ENCODE measurements at places on chromosomes 7 and 10. TPM values are rescaled to one million over a fixed set of nuclear protein-coding genes. Genes with fewer than 3 reads are reported as not detected.
A peak's percentile ranks its signal among the peaks of the same experiment; 100 is the strongest.

DNA sequence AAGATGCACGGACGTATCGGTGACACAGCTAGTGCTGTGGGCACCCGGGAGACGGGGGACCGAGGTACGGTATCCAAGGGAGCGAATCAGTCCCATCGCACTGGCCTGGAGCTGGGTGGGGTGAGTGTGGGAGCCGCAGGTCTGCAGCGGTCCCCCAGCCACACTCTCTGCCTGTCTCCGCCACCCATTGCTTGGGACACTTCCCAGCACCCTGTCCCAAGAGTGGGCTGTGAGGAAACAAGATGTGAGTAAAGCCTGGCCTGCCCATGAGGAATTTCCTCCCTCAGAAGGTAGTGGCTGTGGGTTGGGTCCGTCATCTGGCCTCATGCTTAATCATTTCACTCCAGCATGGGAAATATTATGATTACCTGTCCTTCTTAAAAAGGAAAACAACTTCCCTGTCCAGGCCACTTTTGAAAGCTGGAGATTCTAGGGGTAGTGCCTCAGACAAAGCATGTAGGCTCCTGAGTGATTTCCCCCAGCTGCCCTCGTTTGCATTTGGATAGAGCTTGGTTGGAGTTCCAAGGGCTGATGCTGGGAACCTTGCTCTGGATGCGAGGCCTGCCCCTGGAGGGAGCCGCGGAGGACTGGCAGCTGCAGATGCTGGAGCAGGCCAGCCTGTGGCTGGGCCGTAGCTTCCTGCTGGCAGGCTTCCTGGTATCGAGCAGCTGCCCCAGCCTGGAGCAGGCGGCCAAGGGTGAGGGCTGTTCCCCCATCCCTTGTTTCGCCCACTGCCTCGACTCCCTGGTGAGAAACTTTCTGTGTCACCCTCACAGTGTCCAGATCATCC, 6.2 kb upstream of the ACTR3C start:
- DNase-seq = peak; percentile 79
- no peak overlapping the region for H3K4me3 ChIP-seq
- H3K27ac ChIP-seq = peak overlapping the region; percentile 70
- H3K36me3 ChIP-seq = peaks cover 13% of the 10 kb centered on the region
- no peaks in the 10 kb centered on the region for H3K27me3 ChIP-seq

GRCh38 chr7:29919790-29920189, 69.8 kb downstream of the SCRN1 start:
- H3K27me3 ChIP-seq = no peaks in the 10 kb centered on the region
- peaks cover 9% of the 10 kb centered on the region for H3K4me1 ChIP-seq
- H3K4me3 ChIP-seq = no peak overlapping the region
- H3K27ac ChIP-seq = no peak overlapping the region
- DNase-seq = no peak

- peaks cover 3% of the 10 kb centered on the region for H3K4me1 ChIP-seq
- H3K4me3 ChIP-seq = no peak overlapping the region
- no peak for DNase-seq
- peaks cover 2% of the 10 kb centered on the region for H3K27me3 ChIP-seq
- H3K36me3 ChIP-seq = no peaks in the 10 kb centered on the region
Measured at GRCh38 chr10:6072215-6072934, 10.2 kb upstream of the IL2RA start.

- no peaks in the 10 kb centered on the region for H3K36me3 ChIP-seq
- H3K4me1 ChIP-seq = no peaks in the 10 kb centered on the region
- H3K4me3 ChIP-seq = no peak overlapping the region
- no peak overlapping the region for H3K27ac ChIP-seq
Measured at GRCh38 chr7:130221746-130222145, 14.1 kb downstream of the SSMEM1 start.

GRCh38 chr10:61456095-61456789, 3.1 kb upstream of the TMEM26 start:
- no peaks in the 10 kb centered on the region for H3K36me3 ChIP-seq
- no peak overlapping the region for H3K4me3 ChIP-seq
- H3K4me1 ChIP-seq = peaks cover 13% of the 10 kb centered on the region
- peaks cover 13% of the 10 kb centered on the region for H3K27me3 ChIP-seq

DNA sequence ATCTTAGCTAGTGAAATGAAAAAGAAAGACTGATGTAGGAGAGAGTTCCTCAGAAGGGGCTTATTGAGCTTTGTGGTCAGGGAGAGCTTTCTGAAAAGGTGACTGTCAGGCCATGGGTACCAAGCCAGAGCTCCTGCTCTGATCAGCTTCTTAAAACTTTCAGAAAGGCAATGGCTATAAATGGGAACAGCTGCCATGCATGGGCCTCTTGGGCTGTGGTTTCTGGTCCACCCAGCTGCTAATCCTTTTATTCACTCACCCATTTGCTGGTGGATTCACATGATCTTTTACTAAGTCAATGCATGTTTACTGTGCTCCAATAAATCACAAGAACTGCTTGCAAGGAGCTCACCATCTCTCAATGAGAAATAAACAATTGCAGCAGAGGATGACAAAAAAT, 60.1 kb upstream of the ZPBP start:
- H3K4me3 ChIP-seq = no peak overlapping the region
- H3K27me3 ChIP-seq = no peaks in the 10 kb centered on the region
- no peaks in the 10 kb centered on the region for H3K4me1 ChIP-seq

DNA sequence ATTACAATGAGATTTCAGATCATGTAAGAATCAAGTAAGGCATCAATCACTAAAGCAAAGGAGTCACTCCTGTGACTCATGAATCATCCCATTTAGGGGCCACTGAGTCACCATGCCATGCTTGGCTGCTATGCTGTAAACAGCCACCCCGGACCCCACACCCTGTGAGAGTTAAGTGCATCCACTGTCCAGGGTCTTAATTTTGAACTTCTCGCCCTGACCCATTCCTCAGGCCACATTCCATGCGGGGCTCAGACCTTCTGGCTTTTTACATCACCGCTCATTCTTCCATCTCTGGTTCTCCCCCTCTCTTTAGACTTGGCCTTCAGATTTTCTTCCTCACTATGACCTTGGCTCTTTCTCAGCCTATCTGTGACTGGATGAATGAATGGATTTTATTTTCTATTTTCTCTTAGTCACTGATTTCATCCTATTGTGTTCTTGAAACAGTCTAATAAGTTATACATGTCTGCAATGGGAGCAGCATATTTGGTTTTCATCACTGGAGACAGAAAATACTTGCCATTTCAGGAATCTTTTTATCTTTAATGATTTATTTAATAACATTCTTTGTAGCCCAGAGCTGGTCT, 239.6 kb downstream of the SKIDA1 start:
- H3K36me3 ChIP-seq = no peaks in the 10 kb centered on the region
- no peaks in the 10 kb centered on the region for H3K27me3 ChIP-seq
- no peak overlapping the region for H3K27ac ChIP-seq
- H3K4me1 ChIP-seq = no peaks in the 10 kb centered on the region
- no peak for DNase-seq

DNA sequence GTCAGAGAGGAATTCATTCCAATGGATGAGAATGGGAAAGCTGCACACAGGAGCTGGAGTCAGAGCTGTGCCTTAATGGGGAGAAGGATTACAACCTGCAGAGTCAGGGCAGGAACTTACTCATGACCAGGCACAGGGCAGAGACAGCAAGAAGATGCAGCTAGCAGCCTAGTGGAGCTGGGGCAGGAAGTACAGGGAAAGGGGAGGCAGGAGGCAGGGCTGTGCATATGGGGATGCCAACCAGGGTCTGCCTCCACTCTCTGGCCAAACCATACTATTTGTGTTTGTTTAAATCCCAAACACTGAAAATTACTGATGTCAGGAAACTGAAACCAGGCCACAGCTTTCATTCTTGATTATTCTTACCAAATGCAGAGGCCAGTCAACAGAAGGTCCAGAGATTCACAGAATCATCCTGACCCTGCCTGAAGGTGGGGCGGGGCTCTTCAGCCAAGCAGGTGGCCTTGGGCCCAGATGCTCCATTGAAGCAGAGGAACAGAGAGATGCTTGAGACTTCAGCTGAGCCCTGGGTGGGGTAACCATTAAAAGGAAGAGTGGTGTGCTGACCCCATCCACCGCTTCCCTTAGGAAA, 461.9 kb downstream of the KCNMA1 start:
- H3K4me1 ChIP-seq = no peaks in the 10 kb centered on the region
- no peak for DNase-seq
- H3K4me3 ChIP-seq = no peak overlapping the region
- no peaks in the 10 kb centered on the region for H3K27me3 ChIP-seq

DNA sequence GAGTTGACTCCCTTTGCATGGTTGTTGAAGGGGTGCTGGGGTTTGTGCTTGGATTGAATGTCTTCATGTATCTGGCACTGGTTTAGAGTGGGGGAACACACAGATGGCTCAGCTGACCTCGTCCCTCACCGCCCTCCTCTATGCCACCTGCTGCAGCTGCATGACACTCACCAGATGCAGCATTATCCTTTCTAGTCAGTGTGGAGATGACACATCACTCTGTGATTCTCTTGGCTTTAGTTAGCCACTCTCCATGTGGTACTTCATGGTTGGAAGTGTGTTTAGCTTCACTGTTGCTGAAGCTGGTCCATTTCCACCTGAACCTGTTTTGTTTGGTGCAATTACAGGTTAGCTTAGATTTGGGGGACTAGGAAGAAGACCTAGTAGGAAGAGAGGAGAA, 56.3 kb upstream of the BMPER start:
- no peaks in the 10 kb centered on the region for H3K27me3 ChIP-seq
- no peaks in the 10 kb centered on the region for H3K4me1 ChIP-seq
- H3K4me3 ChIP-seq = no peak overlapping the region
- H3K27ac ChIP-seq = no peak overlapping the region
- DNase-seq = peak; percentile 27

- H3K27ac ChIP-seq = no peak overlapping the region
- H3K4me3 ChIP-seq = no peak overlapping the region
- H3K27me3 ChIP-seq = no peaks in the 10 kb centered on the region
- peak; percentile 80 for DNase-seq
- H3K36me3 ChIP-seq = no peaks in the 10 kb centered on the region
- no peaks in the 10 kb centered on the region for H3K4me1 ChIP-seq
Measured at GRCh38 chr10:88553116-88553752, 29.9 kb downstream of the RNLS start.

- no peaks in the 10 kb centered on the region for H3K27me3 ChIP-seq
- H3K4me1 ChIP-seq = peaks cover 6% of the 10 kb centered on the region
- no peaks in the 10 kb centered on the region for H3K36me3 ChIP-seq
- no peak overlapping the region for H3K4me3 ChIP-seq
- DNase-seq = peak; percentile 49
Measured at GRCh38 chr10:30736685-30737232, 107.2 kb upstream of the LYZL2 start.

GRCh38 chr7:81846398-81846797, 76.6 kb upstream of the HGF start:
- no peaks in the 10 kb centered on the region for H3K4me1 ChIP-seq
- H3K36me3 ChIP-seq = no peaks in the 10 kb centered on the region
- H3K4me3 ChIP-seq = no peak overlapping the region
- H3K27ac ChIP-seq = no peak overlapping the region
- H3K27me3 ChIP-seq = no peaks in the 10 kb centered on the region

GRCh38 chr10:102302611-102303010, 57.3 kb downstream of the GBF1 start:
- H3K4me1 ChIP-seq = peaks cover 5% of the 10 kb centered on the region
- DNase-seq = no peak
- H3K4me3 ChIP-seq = no peak overlapping the region
- H3K27ac ChIP-seq = no peak overlapping the region
- H3K27me3 ChIP-seq = no peaks in the 10 kb centered on the region
- H3K36me3 ChIP-seq = peaks cover 2% of the 10 kb centered on the region

DNA sequence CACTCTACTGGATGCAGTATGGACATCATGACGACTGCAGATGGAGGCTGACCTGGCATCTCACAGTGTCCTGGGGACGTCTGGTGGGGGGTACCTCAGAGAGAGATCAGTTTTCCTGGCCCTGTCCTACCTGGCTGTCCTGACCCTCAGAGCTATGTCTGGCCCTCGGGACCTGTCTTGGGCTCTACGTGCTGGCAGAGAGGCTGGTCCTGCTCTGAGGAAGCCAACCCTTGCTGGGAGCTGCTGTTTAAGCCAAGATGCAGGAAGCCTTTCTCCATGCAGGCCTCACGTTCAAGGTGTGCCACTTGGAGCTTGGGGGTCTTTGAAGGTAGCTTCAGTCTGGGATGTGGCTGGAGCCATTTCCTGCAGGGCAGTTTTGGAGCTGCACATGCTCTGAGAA, 42.1 kb upstream of the CXCL12 start:
- no peaks in the 10 kb centered on the region for H3K36me3 ChIP-seq
- DNase-seq = no peak
- H3K27me3 ChIP-seq = no peaks in the 10 kb centered on the region

DNA sequence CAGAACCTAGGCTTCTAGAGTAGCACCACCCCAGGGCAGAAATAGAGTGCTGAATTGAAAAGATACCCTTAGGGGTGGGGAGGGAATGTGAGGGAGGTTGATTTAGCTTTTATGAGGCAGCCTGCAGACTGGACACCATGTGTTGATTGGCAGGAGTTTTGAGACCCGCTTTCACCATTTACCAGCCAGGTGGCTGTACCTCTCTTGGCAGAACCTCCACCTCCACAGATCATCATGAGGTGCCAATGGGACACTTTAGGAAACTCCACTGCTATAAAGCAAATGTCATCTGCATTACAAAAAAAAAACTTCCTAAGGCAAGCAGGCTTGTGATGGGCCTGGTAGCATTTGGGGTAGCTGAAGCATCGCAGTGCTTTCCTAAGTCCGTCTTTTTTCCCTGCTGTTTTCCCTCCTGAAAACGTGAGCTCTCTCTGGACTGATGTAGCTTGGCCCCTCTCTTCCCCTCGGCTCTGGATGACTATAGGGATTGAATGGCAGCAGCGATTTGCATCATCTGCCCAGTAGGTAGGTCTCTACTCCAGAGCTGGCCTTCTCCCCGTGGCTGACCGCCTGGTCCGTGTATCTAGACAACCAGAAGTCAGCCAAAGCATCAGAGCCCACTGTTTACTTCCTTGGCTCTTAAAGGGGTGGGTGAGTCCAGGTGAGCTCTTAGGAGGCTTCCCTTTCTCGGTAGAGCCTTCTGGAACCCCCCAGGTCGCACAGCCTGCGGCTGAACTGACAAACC, 1.3 kb downstream of the PCBD1 start:
- H3K4me3 ChIP-seq = peak overlapping the region; percentile 69
- H3K4me1 ChIP-seq = peaks cover 24% of the 10 kb centered on the region
- DNase-seq = no peak

DNA sequence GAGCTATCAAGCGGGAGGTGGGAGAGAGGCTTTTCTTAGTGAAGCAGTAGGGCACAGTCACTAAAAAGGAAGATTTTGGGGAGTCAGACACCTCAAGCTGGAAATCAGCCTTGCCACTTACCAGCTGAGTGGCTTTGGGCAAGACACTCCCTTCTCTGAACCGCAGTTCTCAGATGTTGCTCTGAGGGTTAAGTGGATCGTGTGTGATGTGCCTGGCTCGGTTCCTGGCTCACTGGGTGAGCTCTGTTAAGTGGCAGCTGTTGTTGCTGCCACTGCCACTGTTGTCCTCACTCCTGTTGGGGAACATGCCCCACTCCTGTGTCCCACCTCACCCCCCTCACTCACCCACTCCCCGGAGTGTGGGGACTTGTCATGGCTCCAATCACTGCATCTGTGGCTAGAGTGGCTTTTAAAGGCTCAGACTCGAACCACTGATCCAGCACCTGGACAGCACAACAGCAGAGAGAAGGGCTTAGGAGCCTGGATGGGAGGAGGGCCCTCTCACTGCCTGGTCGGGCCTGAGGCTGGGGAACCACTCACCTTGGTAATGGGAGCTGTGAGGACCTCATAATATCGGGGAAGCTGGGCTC, 20.0 kb downstream of the PYROXD2 start:
- no peak for DNase-seq
- no peak overlapping the region for H3K27ac ChIP-seq
- H3K4me1 ChIP-seq = peaks cover 25% of the 10 kb centered on the region
- H3K36me3 ChIP-seq = peaks cover 29% of the 10 kb centered on the region
- H3K27me3 ChIP-seq = no peaks in the 10 kb centered on the region

GRCh38 chr7:151686016-151686766, 166.5 kb upstream of the RHEB start:
- DNase-seq = peak; percentile 70
- peak overlapping the region; percentile 55 for H3K27ac ChIP-seq
- H3K36me3 ChIP-seq = no peaks in the 10 kb centered on the region

Gene XRCC2
- total RNA-seq = 3.5 TPM

Gene ETV1
- 15.8 TPM for total RNA-seq

Gene FAM13C
- 22.8 TPM for total RNA-seq

Gene KEL
- total RNA-seq = 0.66 TPM

Gene MSMB
- total RNA-seq = not detected

Gene ANKRD2
- total RNA-seq = 27.6 TPM

Measured in muscle of leg (tissue), 16 donors.